ENCODE measurements at places on chromosomes 12 and 14.
A peak's percentile ranks its signal among the peaks of the same experiment; 100 is the strongest.

DNA sequence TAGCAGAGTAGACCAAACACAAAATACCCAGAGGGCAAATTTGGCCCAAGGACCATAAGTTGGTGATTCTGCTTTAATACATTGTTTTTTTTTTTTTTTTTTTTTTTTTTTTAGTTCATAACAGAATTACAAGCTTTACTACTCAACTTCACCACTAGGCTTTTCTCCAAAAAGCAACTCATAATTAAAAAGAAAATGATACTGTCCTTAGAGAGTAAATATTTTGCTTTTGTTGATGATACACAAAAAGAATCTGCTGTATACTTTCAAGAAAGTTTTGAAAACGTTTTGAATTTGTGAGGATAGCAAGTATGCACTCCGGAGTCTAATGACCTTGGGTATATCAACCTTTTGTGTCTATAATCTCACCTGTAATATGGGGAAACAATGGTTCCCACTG lies 68.9 kb upstream of the LMO3 start:
- DNase-seq, result no peak

GRCh38 chr12:89985935-89986334 lies 277.3 kb upstream of the ATP2B1 start:
- no peak for DNase-seq

DNA sequence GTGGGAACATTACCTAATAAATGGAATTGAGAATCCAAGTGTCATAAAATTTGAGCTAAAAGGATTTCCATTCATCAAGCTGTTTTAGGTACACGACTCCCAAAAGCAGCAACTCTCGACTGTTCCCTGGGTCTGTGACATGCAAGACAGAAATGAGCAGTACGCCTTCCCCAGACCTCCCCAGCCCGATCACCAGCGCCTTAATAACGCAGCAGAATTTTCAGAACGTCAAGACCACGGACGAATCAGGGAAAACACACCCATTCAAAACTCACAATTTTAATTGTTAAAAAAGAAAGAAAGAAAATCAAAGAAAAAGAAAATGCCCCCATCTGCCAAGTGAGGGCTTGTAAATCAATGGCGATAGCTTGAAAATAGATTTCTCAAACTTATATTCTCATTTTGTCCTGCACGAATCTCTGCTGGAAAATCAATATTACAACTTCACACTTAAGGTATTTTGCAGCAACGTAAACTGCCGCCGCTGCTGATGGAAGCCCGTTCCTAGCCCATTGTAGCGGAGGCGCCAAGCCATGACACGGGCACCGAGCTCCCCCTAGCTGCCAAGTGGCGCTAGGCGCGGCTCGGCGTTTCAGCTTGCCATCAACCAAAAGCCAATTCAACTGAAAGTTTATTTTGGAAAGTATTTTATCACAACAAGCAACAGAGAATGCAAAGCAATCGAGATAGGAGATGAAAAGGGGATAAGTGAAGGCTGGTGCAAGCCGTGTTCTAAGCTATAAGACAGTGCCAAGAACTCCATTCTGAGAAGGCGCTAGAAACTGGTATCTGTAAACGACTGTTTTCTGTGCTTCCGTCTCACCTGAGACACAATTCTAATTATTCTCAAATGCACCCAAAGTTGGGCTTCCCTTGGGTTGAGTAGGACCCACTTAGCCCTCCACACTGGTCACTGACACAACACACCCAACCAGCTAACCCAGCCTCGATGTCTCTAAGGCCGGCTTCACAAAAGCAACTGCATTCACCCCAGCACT lies 5.5 kb downstream of the BCL11B start:
- peak; percentile 67 for DNase-seq

GRCh38 chr14:103155010-103155409 lies 31.7 kb downstream of the TNFAIP2 start:
- DNase-seq, result no peak

Measured in stimulated activated CD8-positive, alpha-beta memory T cell treated with anti-CD3 and anti-CD28 coated beads, Interleukin-4, amount 100 ng/mL, for 1 hour (primary cell).